ENCODE measurements at places on chromosomes 11 and 22.
A peak's percentile ranks its signal among the peaks of the same experiment; 100 is the strongest.

DNA sequence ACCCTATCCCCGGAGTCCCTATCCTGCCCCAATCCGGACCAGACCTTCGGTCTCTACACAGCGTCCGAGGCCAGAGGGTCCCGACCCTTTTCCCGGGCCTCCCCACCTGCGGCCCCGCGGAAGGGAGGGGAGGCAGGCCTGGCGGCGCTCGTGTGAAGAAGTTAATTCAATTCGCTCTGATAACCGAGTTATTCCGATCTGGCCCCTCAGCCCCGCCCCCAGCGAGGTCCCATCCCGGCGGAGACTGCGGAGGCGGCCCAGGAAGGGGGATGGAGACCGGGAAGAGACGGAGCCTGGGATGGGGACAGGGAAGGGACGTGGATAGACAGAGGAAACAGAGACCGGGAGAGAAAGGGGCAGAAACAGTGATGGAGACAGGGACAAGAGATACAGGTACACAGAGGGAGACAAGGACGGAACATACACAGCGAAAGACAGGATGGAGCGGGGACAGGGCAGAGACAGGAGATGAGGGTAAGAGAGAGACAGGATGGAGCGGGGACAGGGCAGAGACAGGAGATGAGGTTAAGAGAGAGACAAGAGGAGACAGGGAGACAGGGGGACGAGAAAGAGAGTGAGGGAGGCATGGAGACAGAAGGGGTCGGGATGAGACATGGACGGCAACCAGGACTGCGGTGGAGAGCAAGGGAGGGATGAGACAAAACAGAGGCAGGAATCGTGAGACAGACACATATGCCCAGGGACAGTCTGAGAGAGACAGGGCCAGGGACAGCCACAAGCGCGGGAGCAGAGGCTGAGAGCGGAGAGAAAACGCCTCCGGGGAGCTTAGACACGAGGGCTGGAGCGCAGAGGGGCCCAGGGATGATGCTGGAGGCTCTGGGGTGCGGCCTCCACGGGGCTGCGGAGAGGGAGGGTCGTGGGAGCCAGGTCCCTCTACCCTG is 636 bp upstream of the PHOX2A start:
- H3K4me1 ChIP-seq, result peaks cover 18% of the 10 kb centered on the region

DNA sequence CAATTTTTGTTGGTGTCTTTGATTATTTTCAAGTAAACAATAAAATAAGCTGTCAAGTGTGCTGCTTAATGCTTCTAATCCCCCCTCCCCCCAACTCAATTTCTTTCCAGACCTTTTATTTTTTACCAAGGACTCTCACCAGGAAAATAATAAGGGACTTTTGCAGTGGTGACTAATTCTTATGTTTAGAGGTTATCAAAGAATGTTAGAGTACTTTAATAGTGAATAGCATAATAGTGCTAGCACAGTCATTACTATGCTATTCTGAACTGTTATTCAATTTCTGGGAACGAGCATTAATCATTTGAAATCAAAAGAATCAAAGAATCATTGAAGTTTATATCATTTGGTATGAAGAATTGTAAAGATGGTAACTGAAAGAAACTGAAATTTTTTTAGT is 251.4 kb downstream of the DDX10 start:
- no peaks in the 10 kb centered on the region for H3K4me1 ChIP-seq
- no peak overlapping the region for H3K4me3 ChIP-seq
- H3K36me3 ChIP-seq, result peaks cover 11% of the 10 kb centered on the region

DNA sequence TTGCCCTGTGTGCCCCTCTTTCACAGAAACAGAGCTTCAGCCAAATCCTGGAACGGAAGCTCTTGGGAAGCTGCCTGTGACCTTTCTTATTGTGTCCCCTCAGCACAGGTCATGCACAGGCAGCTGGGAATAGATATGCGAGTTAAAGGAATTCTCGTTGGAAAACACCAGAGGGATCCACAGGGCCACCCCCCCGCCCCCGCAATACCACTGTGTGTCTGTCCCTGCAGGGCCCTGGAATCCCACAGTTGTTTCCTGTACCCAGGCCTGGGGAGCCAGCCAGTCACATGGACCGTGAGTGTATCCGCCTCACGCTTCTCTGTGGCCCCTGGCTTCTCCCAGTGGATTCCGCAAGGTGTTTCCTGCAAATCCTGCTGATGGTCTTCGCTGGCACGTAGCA is 29.0 kb downstream of the TIMP3 start:
- no peaks in the 10 kb centered on the region for H3K36me3 ChIP-seq
- no peak overlapping the region for H3K27ac ChIP-seq
- no peak overlapping the region for H3K4me3 ChIP-seq
- no peaks in the 10 kb centered on the region for H3K27me3 ChIP-seq

DNA sequence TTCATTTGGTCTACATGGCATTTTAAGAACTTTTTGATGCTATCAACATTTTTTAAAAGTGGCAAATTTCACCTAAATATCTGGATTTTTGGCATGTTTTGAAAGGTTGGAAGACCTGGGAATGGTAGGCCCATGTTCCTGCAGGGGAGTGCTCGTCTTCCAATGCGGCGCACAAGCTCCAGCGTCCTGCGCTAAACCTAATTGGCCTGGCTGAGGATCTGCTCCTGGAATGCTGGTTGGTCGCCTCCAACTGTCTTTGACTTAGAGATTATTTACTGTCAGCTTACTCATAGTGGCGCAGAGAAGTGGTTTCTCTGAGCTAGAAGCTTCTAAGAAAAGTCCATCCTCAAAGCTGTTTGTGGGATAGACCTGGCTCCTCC is 626 bp upstream of the LIMK2 start:
- no peaks in the 10 kb centered on the region for H3K27me3 ChIP-seq
- H3K36me3 ChIP-seq, result peaks cover 9% of the 10 kb centered on the region
- H3K27ac ChIP-seq, result peak overlapping the region; percentile 90
- no peak for DNase-seq
- peak overlapping the region; percentile 87 for H3K4me3 ChIP-seq
- H3K4me1 ChIP-seq, result peaks cover 45% of the 10 kb centered on the region

DNA sequence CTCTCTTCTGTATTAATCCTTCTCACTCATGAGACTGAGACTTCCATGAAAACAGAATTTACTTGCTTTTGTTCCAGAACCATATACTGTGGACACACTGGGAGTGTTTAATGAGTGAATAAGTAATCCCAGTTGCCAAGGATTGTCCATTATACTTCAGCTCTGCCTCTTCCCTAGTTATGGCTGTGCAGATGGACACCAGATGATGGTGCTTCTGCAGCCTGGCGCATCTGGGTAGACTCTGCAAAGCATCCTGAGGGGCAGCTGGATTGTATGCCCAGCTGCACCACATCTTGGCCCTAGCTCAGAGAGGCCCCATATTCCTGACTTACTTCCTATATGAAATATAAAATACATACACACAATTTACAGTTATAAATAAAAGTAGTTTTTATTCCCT is 43.5 kb downstream of the DBX1 start:
- H3K4me1 ChIP-seq, result no peaks in the 10 kb centered on the region
- H3K36me3 ChIP-seq, result no peaks in the 10 kb centered on the region
- H3K27me3 ChIP-seq, result peaks cover 5% of the 10 kb centered on the region
- DNase-seq, result no peak
- no peak overlapping the region for H3K27ac ChIP-seq

- H3K36me3 ChIP-seq, result no peaks in the 10 kb centered on the region
- no peak for DNase-seq
- no peak overlapping the region for H3K4me3 ChIP-seq
- no peaks in the 10 kb centered on the region for H3K4me1 ChIP-seq
Measured at GRCh38 chr11:85902353-85902752, 47.2 kb downstream of the CCDC83 start.

DNA sequence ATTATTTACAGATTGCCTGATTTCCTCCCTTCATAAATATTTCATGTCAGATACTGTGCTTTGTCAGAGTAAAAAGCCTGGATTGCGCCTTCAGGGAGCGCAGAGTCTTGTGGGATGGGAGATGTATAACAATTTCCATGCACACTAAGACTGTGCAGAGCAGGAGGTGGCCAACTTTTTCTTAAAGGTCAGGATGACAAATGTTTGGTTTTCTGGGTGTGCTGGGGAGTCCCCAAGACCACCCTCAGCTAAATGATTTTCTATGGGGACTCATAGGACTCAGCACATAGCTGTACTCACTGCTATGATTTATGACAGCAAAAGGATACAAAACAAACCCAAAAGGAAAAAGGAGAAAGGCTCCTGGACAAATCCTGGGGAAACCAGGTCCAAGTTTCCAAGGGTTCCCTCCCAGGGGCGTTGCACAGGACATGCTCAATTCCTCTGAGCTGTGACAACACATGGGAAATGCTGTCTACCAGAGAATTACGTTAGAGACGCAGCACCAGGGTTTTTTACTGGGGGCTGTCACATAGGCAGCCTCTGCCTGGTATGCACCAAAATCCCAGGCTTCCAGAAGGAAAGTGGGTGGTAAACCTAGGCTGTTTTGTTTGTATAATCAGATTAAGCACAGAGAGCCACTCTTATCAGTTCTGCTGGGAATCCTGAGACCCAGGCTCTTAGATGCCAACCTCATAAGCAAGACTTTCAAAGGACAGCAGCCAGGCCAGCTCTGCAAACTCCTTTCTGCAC is 59.1 kb downstream of the CSNK2A3 start:
- H3K36me3 ChIP-seq, result no peaks in the 10 kb centered on the region
- H3K27ac ChIP-seq, result no peak overlapping the region
- DNase-seq, result no peak
- no peaks in the 10 kb centered on the region for H3K4me1 ChIP-seq
- no peak overlapping the region for H3K4me3 ChIP-seq
- H3K27me3 ChIP-seq, result no peaks in the 10 kb centered on the region

GRCh38 chr11:75147875-75148263 is 3.0 kb upstream of the SLCO2B1 start:
- DNase-seq, result no peak
- H3K27me3 ChIP-seq, result peaks cover 27% of the 10 kb centered on the region
- no peak overlapping the region for H3K4me3 ChIP-seq
- no peak overlapping the region for H3K27ac ChIP-seq

DNA sequence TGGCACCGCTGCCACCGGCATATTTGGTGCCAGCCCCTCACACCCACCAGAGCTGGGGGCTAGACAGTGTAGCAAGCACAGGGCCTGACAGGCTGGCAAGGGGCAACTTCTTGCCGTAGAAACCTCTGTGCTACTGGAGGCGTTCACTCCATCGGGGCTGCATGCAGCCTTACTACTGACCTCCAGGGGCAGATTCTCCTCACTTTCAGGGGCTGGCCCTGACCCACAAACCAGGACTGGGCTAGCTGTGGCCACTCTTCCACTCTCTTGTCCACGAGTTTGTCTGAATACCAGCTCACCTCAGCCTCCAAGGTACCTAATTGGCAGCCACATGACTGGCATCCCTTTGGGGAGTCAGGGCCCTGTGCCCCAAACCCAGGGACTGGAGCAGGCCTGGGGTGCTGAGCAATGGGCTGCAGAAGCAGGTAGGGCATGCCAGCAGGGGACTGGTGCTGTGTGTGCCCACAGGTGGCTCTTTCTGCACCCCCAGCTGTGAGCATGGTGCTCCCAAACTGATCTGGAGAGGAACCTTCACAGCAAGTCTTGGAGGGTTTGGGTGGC is 2.1 kb upstream of the LMO1 start:
- no peak overlapping the region for H3K27ac ChIP-seq
- no peak for DNase-seq
- no peaks in the 10 kb centered on the region for H3K36me3 ChIP-seq
- H3K4me1 ChIP-seq, result peaks cover 6% of the 10 kb centered on the region
- H3K27me3 ChIP-seq, result peaks cover 74% of the 10 kb centered on the region
- no peak overlapping the region for H3K4me3 ChIP-seq

GRCh38 chr11:11170352-11171084 is 182.5 kb downstream of the CSNK2A3 start:
- peaks cover 13% of the 10 kb centered on the region for H3K4me1 ChIP-seq
- no peak overlapping the region for H3K4me3 ChIP-seq
- DNase-seq, result no peak
- H3K27ac ChIP-seq, result no peak overlapping the region
- H3K36me3 ChIP-seq, result no peaks in the 10 kb centered on the region

DNA sequence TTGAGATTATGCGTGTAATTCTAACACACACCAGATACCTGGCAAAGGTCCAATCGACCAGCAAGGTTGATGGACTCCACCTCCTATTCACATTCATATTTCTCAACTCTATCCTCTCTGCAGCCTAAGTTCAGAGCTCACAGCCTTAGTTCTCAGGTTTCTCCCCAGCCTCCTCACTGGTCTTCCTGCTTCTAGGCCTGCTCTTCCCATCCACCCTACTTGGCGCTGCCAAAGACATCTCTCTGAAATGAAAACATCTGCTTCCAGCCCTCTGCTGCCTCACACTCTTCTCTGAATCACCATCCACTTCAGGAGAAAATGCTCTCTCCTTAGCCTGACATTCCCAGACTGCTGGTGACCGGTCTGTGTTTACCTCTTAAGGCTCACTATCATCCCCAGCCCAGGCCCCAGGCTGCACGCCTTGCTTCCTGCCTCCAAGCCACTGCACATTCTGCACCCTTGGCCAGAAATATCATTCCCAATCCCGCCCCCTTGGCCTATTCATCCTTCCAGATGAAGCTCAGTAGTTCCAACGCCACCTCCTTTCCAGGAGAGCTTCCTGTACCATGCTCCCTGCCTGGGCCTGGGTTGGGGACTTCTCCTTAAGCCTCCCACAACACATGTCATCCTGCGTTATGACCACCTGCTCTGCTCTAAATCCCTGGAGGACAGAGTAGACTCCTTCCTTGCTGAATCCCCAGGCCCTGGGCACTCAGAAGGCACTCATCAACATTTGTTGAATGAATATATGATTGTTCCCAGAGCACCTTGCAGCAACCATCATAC is 3.5 kb downstream of the ARRB1 start:
- H3K27me3 ChIP-seq, result no peaks in the 10 kb centered on the region
- H3K4me3 ChIP-seq, result no peak overlapping the region
- no peak for DNase-seq
- H3K27ac ChIP-seq, result peak overlapping the region; percentile 88

GRCh38 chr22:50504369-50505211 is 2.9 kb downstream of the LMF2 start:
- no peak overlapping the region for H3K27ac ChIP-seq
- DNase-seq, result no peak
- no peaks in the 10 kb centered on the region for H3K27me3 ChIP-seq
- H3K4me1 ChIP-seq, result peaks cover 12% of the 10 kb centered on the region
- peaks cover 20% of the 10 kb centered on the region for H3K36me3 ChIP-seq
- no peak overlapping the region for H3K4me3 ChIP-seq

DNA sequence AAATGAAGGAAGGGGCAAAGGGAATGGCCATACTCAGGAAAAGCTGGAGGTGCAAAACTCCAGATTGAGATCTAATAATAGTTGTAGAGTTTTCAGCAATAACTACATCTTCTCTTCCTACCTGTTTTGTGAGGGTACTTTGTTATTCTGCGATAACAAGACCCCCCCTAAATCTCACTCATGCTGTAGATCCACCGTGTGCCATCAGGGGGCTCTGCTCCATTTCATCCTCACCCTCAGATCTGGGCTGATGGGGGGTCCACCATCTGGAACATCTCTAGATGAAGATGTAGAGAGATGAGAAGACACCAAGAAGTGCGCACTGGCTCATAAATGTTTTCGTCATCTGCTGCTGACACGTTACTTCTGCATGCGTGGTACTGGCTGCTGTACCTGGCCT is 135.9 kb upstream of the KIRREL3 start:
- no peaks in the 10 kb centered on the region for H3K36me3 ChIP-seq
- no peak overlapping the region for H3K4me3 ChIP-seq
- no peak for DNase-seq
- no peaks in the 10 kb centered on the region for H3K27me3 ChIP-seq
- H3K27ac ChIP-seq, result no peak overlapping the region

GRCh38 chr11:96038046-96038445 is 114.1 kb upstream of the MTMR2 start:
- H3K27me3 ChIP-seq, result no peaks in the 10 kb centered on the region
- no peak for DNase-seq
- peaks cover 14% of the 10 kb centered on the region for H3K36me3 ChIP-seq
- H3K4me1 ChIP-seq, result no peaks in the 10 kb centered on the region
- no peak overlapping the region for H3K27ac ChIP-seq
